ENCODE measurements at places on chromosomes 1 and 21.
A peak's percentile ranks its signal among the peaks of the same experiment; 100 is the strongest.

- no peak for DNase-seq
Measured at GRCh38 chr1:165877940-165878556, 50.6 kb downstream of the UCK2 start.

DNA sequence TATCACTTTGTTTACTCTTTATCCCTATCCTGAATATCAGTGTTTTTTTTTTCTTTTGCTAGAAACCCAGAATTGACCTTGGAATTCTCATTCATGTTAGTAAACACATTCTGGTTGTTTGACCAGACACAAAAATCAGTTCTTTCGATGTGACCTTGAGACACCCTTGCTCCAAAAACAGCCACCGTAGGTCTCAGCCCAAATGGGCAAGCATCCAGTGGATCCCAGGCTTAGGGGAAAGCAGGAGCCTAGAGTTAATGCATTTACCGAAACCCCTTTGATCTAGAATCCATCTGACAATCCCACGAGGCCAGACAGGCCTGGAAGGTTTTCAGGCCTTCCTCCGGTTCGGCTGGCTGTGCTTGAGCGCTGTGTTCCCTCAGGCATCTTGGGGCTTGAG, 47.6 kb downstream of the IRF2BP2 start:
- DNase-seq, result no peak

GRCh38 chr1:118246646-118247045, 61.6 kb upstream of the SPAG17 start:
- no peak for DNase-seq

DNA sequence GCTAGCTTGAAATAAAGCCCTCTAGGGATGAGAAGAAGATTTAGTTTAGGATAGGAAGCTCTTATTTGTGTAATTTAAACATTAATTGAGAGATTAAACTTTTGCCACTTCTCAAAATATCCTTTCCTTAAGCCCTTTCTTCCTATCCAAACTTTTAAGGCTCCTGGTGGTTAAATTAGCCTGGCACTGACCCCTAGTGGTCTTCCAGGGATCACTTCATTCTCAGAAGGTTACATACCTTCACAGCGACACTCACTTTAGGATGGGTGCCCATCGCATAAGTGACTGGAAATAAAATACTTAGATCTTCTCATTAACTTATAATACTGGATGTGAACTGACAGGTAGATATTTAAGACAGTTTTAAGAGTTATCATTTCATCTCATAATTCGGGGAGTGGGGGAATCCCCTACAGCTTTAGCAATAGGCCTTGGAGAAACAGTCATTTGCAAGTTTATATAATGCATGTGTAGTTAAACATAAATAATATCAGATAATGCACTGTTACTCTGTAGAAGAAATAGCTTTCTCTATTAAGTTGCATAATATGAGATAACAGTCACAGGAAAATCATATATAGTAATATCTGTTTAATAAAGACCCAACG, 7.4 kb downstream of the LHX9 start:
- peak; percentile 56 for DNase-seq

GRCh38 chr1:201456499-201457309, 12.3 kb downstream of the PHLDA3 start:
- DNase-seq, result no peak

DNA sequence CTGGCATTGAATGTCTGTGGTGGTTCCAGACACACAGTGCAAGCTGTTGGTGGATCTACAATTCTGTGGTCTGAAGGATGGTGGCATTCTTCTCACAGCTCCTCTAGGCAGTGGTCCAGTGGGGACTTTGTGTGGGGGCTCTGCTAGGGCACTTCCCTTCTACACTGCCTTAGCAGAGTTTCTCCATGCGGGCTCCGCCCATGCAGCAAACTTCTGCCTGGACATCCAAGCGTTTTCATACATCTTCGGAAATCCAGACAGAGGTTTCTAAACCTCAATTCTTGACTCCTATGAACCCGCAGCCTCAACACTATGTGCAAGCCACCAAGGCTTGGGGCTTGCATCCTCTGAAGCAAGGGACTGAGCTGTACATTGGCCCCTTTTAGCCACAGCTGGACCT, 43.0 kb downstream of the RGS18 start:
- no peak for DNase-seq

GRCh38 chr1:170669107-170669445, 5.1 kb downstream of the PRRX1 start:
- DNase-seq, result no peak

GRCh38 chr1:83531521-83532309, 467.2 kb downstream of the TTLL7 start:
- no peak for DNase-seq

DNA sequence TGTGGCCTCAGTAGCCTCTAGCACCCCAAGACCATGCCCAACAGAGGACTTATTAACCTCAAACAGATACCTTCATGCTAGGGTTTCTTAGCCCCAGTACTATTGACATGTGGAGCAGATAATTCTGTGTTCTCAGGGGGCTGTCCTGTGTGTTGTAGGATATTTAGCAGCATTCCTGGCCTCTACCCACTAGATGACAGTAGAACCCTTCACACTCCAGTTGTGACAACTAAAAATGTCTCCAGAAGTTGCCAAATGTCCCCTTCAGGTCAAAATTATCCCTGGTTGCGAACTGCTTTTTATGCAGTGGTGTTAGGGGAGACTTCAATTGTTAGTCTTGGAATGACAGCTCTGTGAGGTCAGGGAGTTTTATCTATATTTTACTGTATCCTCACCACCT, 8.1 kb downstream of the KAZN start:
- no peak for DNase-seq

- DNase-seq, result no peak
Measured at GRCh38 chr1:66695116-66695515, 57.1 kb upstream of the DYNLT5 start.

DNA sequence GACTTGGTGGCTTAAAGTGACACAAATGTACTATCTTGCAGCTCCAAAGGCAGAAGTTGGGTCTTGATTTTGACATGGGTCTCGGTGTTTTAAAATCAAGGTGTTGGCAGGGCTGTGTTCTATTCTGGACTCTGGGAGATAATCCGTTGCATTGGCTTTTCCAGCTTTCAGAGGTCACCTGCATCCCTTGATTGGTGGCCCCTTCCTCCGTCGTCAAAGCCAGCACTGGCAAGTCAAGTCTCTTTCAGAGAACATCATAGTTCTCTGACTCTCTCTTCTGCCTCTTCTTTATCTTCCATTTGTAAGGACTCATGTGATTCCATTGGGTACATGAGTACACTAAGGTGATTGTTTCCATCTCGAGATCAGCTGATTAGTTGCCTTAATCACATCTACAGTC, 172.1 kb downstream of the CAMTA1 start:
- DNase-seq, result no peak

DNA sequence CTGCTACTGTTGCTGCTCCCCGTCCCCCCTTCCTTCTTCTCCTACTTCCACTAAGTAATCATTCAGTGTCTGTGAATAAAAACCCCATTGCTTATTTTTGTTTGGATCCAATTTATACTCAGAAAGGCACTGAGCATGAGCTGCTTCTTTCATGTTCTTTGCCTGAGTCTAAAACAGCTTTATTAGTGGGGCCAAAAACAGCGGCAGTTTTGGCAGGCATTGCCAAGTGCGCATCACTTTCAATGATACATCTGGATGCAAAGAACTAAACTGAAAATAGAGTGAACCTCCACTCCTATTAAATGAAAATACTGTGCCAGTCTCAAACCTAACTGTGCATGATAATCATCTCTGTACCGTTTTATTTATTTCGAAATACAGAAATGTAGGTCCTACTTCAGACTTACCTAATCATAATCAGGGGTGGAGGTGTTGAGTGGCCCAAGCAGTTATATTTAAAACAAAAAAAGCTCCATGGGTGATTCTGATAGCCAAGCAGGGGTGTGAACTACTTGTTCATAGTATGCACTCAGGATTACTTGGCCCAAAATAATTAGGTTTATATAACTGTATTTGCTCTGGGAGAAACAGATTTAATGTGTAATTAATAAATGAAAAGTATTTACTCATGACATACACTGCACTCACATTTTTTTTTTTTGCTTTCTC, 48.4 kb downstream of the NEK7 start:
- DNase-seq, result no peak

DNA sequence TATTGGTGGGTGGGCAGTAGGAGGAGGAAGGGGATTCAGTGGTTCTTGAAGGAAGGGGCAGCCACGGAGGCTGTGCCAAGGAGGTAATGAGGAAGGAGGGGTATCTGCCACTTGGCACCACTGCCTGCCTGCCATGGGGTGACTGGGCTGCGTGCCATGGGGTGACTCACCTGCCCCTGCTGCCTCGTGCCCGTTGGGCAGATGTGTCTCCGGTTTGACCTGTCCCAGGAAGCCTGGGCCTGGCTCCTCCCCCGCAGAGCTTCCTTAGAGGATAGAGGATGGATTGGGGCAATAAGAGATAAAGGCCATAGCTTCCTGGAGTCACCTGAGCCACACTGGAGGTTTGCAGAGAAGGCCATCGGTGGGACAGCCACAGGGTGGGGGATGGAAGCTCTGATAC, 1.7 kb downstream of the PADI3 start:
- DNase-seq, result no peak

GRCh38 chr21:26832546-26832945, 12.7 kb downstream of the ADAMTS1 start:
- DNase-seq, result no peak

DNA sequence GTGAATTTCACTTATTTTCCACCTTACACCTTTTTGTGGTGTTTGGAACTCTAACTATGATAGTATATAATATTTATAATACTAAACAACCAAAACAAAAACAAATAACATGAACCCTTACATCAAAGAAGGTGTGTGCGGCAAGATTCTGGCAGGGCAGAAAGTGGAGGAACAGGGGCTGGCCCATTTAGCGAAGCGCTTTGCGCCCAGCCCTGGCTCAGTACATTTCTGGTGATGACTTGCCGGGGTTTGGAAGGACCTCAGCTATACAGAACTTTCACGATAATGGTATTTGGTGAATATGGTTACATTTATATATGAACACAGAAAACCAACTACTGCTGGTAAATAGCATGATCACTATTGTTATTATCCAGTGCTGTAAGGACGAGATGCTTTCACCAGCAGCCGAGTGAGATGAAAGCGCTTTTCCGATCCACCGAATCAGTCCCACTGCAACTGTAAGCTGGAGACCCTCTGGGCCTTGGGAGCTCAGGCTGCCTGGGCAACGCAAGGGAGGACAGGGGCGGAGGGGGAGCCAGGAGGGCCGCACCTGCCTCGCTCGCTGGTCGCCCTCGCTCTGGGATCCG, 63.9 kb downstream of the CD247 start:
- DNase-seq, result peak; percentile 45

DNA sequence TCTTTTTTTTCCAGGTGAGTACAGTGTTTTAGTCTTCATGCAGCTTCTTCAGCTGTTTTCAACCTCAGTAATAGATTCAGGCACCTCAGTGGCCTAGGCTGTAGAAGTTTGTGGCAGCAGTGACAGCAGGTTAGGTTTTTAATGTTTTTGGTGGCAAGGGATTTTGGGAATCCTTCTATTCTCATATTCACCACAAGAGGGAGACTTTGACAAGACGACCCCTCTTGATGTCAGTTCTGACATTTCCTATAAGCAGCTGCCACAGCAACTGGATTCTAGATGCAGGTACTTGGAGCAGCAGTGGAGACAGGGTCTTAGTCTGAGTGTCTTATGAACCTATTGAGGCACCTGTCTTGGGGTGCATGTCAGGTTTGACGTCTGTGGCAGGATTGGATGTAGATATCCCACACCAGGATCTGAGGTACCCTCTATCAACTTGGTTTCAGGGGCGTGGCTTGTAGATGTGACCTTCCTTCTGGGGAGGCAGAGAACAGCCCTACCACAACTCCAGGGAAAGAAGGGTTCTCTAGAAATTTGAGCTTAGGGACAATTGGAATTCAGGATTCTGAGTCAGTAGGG, 1104.2 kb upstream of the TMPRSS15 start:
- DNase-seq, result no peak

- DNase-seq, result peak; percentile 39
Measured at GRCh38 chr1:248858096-248858890, 592 bp downstream of the ZNF692 start.

GRCh38 chr1:64097859-64098258, 105.6 kb upstream of the UBE2U start:
- no peak for DNase-seq

DNA sequence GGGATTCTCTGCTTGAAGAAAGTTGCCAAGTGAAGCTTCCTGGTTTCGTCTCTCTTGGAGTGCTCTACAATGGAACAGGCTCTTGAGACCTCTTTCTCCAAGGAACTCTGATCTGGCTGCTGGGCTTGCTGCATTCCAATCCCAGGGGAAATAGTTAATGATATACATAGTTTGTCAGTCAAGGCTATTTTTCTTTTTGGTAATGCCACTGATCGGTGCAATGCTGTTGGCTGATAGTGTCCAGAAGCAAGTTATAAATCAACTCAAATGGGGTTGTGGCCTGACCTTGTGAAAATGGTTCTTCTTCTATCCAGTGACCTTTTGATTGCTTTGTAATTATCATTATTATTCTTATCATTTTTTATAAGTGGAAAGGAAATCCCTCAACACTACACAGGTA, 48.4 kb upstream of the TNFSF18 start:
- DNase-seq, result no peak

DNA sequence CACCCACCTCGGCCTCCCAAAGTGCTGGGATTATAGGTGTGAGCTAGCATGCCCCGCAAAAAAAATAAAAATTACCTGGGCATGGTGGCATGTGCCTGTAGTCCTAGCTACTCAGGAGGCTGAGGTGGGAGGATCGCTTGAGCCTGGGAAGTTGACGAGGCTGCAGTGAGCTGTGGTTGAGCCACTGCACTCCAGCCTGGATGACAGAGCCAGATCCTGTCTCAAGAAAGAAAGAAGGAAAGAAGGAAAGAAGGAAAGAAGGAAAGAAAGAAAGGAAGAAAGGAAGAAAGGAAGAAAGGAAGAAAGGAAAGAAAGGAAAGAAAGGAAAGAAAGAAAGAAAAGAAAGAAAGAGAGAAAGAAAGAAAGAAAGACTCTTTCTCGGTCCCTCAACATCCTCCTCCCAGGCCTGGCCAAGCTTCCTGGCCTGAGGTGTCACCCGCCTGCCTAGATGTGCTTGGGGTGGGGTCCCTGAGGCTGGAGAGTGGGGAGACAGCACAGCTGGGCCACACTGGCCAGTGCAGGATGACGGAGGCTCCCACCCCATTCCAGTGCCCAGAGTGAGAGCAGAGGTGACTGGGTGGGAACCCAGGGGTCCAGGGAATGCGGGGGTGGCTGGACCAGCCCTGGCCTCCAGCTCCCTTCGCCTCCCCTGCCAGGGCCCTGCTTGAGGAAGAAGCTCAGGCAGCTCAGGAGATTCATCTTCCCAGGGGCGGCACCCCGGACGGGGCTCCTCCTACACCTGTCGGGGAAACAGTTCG, 10.2 kb upstream of the GNB1 start:
- DNase-seq, result no peak

DNA sequence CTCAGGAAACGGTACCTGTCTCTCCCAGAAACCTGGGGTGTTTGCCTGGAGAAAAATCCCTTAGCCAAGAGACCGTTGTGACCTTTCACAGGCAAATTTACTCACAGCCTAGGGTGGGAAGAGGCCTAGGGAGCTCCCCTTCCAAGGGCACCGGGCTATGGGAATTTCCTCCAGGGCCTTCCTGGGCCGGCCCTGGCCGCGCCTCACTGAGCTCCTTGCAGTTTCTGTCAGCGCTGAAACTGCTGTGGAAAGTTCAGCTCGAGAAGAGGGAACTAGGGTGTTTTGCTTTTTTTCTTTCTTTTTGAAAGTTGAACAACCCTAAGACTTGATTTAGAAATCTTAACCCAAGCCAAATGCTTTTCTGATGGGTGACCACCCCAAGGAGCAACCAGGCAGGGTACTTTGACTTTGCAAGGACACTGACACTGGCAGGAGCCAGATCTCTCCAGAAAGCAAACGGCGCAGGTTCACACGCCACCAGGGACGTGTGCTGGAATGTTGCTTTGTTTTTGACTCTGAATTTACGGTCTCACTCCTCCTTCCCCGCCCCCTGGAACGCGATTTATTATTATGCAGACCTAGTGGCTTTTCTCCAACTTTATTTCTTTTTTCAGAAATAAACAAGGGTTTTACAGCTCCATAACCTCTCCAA, 229.6 kb upstream of the JUN start:
- no peak for DNase-seq
